Cardiac septum (tissue), 1 donor: ENCODE measurements at places on chromosomes 1 and 21.
A peak's percentile ranks its signal among the peaks of the same experiment; 100 is the strongest.

GRCh38 chr1:58782178-58783089 is 1.4 kb downstream of the JUN start:
- DNase-seq = peak; percentile 85

GRCh38 chr1:22808676-22809483 is 98.2 kb downstream of the EPHB2 start:
- DNase-seq = no peak

DNA sequence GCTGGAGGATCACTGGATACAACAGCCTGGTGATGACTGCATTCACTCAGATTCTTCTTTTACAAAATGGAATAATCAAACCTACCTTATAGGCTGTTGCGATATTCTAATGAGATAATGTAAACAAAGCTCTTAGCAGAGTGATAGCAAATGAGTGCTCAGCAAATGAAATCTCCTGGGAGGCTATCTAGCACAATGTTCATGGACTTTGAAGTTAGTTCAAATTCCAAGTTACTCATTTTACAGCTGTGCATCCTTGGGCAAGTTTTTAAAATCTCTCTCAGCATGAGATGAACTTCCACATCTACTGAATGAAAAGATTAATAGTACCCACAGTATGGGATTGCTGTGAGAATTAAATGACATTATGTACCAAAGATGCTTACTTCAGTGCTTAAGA is 80.8 kb upstream of the PAPPA2 start:
- no peak for DNase-seq

DNA sequence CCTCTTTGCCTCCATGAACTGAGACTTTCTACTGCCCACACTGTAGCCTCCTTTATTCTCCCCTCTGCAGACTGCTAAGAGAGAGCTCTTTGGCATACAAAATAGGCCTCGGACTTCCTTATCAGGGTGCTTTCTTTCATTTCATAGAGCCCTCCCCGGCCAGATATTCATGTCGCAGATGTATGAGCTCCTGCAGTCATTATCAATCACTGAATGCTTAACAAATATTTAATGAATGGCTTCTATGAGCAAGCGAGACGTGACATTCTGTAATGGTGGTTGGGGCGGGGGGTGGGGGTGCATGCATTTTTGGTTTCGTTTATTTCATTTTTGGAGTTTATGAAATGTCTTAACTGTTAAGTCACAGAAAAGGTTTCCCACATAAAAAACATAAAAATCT is 344.8 kb upstream of the KAZN start:
- DNase-seq = no peak

DNA sequence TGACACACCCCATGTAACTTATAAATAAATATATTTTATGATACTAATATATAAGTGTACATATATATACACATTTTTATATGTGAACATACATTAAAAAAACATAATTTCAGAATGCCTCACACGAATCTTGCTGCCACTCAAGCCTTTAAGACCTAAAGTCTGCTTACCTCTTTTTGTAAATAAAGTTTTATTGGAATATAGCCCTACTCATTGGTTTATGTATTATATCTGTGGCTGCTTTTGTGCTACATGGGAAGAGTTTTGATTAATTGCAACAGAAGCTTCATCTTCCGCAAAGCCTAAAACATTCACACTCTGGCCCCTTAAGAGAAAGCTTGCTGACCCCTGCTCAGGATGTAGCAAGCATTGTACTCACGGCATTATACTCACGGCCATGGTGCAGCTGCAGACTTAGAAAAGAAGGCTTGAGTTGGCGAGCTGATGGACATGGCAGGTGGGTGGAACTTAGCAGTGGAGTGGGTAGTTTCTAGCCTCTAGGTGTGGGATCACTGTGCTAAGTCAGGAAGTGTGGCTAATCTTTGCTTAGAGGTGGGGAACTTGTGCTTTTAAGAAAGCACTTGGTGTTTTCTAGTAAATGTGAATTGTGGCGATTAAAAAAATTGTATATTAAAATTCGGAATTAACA is 80.8 kb downstream of the DYRK1A start:
- no peak for DNase-seq
